NCI-H1436 treated with DMSO at 0.1 percent for 48 hours (cell line): ENCODE measurements at places on chromosomes 4 and X.

DNA sequence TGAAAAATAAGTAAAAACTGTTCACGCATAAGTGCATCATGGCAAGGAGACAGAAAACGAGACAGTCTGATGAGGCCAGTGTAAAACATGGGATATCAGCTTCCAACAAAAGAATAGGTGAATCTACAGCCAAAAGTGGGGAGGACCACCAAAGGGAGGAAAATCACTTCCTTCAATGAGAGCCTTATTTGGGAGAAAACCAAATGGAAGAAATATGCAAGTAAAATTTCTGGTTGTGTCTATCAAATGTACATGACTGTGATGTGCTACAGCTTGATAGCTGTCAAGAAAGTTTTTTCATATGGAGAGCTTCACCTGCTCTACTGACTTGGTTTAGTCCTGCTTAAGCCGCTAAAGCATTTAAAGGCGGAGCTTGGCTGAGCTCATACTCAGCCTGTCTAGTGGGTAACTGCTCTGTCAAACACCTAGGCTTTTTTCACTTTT lies 66.2 kb downstream of the MAGEA1 start:
- DNase-seq = no peak

GRCh38 chrX:142186103-142186502 lies 19.0 kb downstream of the MAGEC2 start:
- DNase-seq = no peak

DNA sequence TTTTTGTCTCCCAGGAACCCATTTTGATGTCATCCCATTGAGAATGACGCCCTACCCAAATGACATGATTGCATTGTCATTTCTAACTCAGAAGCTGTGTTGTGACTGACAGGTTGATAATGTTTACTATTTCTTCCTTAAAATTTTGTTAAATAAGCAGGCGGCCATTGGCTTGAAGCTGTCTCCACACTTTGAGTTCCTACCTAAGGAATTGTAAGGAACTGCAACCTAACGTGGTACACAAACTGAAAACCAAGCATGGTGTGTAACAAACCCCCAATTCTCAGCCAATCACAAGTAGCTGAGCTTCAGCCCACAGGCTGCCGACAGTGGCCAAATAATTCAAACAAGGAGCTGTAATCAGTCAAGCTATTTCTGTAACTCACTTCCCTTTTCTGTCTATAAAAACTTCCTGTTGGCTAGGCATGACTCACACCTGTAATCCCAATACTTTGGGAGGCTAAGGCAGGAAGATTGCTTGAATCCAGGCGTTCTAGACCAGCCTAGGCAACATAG lies 2.9 kb upstream of the MND1 start:
- no peak for DNase-seq

DNA sequence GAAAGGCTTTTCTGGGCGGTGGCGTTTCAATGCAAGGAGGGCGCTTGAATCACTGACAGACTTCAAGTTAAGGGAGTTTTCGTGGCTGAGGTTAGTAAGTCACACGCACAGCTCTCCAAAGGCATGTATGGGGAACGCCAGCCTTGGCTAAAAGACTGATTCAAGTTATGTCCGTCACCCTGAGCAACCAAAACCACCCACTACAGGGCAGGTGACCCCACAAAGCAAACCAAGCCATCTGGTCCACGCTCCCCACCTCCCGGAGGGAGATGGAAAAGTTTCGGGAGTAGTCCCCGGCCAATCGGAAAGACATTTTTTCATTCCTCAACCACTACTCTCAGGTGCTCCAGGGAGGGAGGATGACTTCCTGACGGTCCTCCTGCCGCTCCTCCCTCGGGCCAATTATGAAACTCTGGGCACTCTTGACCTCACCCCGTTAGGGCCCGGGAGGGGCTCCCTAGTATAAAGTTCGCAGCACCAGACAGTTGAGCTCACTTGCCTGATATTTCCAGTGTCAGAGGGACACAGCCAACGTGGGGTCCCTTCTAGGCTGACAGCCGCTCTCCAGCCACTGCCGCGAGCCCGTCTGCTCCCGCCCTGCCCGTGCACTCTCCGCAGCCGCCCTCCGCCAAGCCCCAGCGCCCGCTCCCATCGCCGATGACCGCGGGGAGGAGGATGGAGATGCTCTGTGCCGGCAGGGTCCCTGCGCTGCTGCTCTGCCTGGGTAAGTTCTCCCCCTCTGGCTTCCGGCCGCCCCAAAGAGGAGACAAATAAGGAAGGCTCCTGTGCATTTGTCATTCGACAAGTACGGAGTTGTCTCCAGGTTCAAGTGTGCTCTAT lies at the start of gene EREG:
Gene EREG (plus strand): TSS at position 494 of the 840 bp plus-strand sequence. CDS start 164 bp downstream, at position 658.
- DNase-seq = no peak

GRCh38 chr4:182918044-182918607 lies 940 bp upstream of the DCTD start:
- no peak for DNase-seq

DNA sequence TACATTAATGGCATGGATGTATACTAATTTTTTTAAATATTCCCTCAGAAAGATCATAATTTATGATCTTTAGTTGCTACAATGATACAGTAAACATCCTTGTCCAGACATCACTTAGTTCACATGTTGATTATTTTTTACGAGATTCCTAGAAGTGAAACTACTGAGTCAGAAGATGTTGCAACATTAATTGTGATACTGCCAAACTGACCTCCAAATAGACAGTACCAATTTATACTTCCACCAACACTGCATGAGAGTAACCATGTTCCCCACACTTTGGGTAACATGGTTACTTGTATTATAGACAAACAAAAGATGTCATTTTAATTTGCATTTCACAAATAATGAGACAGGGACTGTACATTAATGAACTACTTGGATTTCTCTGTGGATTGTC lies 19.6 kb downstream of the RCHY1 start:
- no peak for DNase-seq

GRCh38 chrX:131828482-131828881 lies 194.6 kb upstream of the STK26 start:
- DNase-seq = no peak

- DNase-seq = no peak
Observed at GRCh38 chr4:77151241-77151640, 5.8 kb upstream of the CCNG2 start.

DNA sequence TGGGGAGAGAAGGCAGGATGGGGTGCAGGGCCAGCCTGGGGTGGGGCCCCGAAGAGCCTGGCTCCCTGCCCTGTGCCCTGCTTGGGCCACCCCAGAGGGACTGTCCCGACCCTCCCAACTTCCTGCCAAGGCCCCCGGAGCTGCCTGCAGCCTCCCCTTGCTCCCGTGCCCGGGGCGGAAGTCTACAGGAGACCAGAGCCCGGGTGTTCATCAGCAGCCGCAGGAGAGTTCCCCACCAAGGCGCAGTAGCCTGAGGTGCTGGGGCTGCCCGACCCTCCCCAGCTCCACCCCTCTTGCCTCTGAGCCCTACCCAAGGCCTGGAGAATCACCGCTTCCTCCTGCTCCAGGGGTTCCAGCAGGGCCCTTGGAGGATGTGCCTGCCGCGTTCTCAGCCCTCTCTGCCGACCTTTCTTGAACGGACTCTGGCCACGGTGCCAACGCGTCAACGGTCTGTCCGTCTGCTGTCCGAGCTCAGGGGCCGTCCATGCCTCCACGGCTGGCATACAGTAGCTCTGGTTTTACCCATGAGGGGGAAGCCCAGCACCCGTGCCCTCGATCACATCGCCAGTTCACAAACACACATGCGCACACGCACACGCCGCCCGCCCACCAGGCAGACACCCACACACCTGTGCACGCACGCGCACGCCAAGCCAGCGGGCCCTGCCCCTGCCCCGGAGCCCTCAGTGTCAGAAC lies 36.0 kb upstream of the SPON2 start:
- DNase-seq = no peak

DNA sequence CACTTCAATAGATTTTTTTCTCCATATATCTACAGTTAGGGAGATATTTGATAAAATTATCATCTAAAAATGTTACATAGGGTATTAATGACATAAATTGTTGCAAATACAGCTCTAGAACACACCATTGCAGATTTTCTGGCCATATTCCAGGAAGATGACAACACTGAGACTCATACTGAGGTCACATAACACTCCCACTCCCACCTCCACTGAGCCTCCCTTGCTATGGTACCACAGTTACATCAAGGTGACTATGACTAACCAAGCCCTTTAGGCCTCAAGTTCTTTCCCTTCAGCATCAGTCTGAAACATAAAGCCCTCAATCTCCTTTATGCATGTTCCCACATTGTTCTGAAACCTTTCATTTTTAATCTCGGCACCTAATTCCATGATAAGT lies 932.0 kb upstream of the IGFBP7 start:
- DNase-seq = no peak

DNA sequence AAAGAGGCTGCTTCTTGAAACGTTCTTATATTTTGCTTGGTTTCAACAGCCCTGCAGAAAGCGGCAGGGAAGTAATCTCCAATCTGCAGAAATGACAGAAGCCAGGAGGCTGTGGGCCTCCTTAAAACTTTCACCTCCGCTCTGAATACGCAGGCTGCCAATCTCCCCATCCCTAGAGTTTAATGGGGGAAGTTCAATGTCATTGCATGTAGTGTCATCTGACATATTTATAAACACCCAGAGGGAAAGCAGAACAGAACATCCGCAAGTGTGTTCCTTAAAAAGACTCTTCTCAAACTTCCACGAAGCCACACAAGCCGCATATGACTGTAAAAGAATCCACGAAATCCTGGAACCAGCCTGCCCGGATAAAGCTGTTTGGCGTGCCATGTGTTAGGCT lies 148.8 kb upstream of the TBL1X start:
- no peak for DNase-seq

GRCh38 chrX:17187136-17187756 lies 187.8 kb upstream of the NHS start:
- DNase-seq = no peak

DNA sequence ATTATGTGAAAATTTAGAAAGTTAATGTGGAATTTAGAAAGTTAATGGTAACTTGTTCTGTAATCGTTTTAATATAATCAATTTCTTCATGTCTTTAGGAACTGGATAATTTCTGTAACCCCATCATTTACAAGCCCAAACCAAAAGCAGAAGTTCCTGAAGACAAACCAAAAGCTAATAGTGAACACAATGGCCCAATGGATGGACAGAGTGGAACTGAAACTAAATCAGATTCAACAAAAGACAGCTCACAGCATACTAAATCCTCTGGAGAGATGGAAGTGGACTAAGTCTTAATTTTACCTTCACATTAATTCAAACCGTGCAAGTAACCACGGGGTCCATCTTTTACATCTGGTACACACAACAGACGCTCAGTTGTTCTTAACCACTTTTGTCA lies 48.1 kb upstream of the PLK4 start:
- DNase-seq = no peak

DNA sequence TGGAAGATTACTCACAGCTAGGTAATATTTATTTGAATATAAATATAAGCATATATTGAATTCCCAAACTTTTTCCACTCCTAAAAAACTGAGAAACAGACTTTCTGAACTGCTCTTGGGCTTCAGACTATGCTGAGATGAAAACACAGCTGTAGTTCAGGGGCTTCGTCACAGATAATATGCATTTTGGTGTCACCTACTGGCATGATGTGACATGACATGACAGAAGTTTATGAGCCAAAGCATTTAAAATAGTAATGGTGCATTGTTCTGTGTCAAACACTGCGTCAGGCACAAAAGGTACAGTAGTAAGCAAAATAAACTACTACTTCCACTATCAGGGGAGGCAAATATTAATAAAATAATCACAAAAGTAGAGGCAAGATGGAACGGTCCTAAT lies 171.3 kb downstream of the BTC start:
- DNase-seq = no peak

GRCh38 chr4:14272206-14272605 lies 644.7 kb upstream of the BOD1L1 start:
- DNase-seq = no peak

DNA sequence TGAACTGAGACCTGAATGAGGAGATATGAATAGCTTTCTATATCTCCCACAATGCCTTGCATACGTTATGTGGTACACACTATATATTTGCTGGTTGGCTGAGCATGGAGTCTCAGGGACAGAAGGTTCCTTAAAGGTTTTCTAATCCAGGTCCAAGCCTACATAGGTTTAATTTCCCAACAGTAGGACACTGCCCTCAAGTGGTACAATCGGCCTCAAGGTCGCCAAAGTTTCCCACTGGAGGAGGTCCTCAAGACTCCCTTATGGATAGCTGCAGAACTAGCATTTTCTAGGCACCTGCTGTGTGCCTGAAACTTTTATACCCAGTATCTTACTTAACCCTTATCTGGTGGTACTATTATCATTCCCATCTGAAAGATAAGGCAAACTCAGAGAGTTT lies 21.0 kb upstream of the EFNB1 start:
- no peak for DNase-seq

DNA sequence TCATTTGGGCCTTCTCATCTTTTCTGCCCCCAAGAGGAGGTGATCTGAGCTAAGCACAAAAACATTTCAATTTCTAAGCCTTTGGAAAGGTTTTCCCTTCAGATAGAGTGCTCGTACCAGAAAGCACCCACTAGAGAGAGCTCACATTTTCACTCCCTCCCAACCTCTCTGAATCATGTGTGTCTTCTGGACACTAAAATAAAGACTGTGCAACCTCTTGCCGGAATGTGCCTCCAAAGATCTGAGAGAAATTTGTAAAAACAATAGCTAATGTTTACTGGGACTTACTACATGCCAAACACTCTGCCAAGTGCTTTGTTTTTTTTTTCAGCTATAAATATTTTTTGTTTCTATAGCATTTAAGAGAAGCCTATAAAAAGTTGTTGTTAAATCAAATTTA lies 120.6 kb upstream of the LNX1 start:
- no peak for DNase-seq

DNA sequence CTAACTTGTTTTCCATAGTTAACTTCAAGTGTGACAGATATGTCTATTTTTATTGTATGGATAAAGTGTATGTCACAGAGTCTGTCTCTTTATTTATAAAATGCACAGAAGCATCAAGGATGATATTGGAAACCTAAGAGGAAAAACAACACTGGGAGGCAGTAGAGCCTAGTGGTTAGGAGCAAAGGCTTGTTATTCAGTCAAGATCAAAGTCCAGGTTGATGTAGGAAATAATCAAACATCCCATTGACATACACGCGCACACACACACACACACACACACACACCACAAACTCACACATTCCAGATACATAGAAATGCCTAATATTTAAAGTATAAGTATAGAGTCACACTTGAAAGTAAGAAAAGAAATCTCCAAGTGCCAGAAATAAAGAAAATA lies 206.8 kb downstream of the CHRDL1 start:
- DNase-seq = no peak

- DNase-seq = no peak
Observed at GRCh38 chr4:155025762-155026457, 182.5 kb upstream of the NPY2R start.

DNA sequence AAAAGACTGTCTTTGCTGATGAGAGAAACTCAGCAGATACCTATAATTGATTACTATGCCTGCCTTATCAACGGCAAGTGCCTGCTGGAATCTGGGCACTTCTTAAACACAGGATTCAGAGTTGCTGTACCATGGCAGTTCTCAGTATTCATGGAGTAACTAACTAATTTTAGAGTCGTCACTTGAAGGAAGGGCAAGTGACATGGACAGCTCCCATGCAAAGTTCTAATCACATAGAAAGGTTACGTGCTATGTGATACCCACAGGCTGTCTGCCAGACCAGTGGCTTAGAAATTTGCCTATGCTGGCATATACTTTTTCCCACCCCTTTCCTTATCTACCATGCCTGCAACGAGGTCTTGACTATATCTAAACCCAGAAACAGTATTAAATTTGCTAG lies 931.1 kb upstream of the TENM3 start:
- DNase-seq = no peak

- no peak for DNase-seq
Observed at GRCh38 chr4:1898681-1899080, 27.5 kb downstream of the NSD2 start.
